MCF 10A (cell line): ENCODE measurements at places on chromosomes 2 and 18.

DNA sequence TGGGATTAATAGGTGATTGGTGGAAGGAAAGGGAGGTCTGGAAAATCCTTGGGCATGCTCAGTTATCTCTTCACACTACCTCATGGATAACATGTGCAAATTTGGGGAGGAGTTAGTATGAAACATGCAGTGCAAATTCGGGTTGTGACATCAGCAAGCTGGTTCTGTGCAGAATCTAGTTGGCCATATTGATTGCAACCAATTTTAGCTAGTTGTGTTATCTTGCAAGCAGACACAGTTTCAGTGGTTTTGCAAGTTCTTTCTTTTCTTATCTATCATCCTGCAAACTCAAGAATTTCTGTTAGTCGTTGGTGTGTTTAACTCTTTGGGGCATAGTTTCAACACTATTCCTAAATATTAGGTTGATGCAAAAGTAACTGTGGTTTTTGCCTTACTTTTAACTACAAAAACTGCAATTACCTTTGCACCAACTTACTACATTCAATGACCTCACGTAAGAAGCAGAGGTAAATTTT is 135.4 kb downstream of the PTH2R start:
- DNase-seq: no peak

GRCh38 chr2:228592925-228593324 is 411.4 kb upstream of the SPHKAP start:
- no peak for DNase-seq

GRCh38 chr2:37865640-37866039 is 59.4 kb upstream of the RMDN2 start:
- no peak for DNase-seq

- DNase-seq: no peak
These were observed 61.8 kb downstream of the NXPH2 start for GRCh38 chr2:138718405-138718804.

DNA sequence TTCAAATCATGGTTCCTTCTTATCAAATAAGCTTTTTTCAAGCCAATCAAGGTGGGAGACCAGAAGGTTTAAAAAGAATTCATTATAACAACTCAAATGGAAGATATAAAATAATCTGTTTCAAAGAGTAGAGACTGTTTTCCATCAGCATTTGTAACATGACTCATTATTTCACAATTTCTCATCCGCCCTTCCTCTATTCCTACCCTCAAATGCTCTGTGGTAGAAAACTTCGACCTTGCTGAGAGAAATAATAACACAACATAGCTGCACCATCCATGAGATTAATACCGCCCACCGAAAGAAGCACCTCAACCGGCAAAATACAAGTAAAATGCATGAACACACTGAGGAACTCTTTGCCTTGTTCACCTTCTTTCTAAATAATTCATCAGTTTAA is 2039.2 kb upstream of the CELF4 start:
- DNase-seq: peak; percentile 55

DNA sequence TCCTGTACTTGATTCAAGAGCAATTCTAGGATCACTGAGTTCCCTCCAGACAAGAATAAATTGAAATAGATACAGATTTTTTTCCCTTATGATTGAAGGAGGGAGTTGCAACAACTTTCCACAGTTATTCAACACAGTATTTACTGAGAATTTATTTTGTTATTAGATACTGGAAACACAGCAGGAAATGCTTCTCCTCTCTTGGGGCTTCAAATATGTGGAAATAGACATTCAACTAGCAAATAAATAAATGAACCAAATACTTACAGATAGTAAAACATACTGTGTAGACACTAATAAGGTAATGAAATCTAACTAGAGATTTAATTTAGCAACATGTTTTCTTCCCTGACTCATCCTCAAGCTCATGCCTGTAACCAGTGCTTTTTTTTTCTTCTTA is 169.2 kb downstream of the LNPK start:
- no peak for DNase-seq

- DNase-seq: peak; percentile 93
These were observed 61.8 kb upstream of the GPR45 start for GRCh38 chr2:105179469-105180372.

GRCh38 chr2:52414561-52415295 is 1352.9 kb upstream of the CHAC2 start:
- no peak for DNase-seq
